ENCODE measurements at places on chromosomes 5 and 9.

- peak; percentile 58 for DNase-seq
These were observed at the start of gene ZNF354C for GRCh38 chr5:179060116-179061008. Gene ZNF354C, plus strand, starts transcription at chr5:179060373. Its CDS starts 1,696 bp downstream, at chr5:179062069.

- no peak for DNase-seq
These were observed 19.7 kb downstream of the MAT2B start for GRCh38 chr5:163525096-163525495.

GRCh38 chr5:77635067-77635916 lies 3.2 kb downstream of the OTP start:
- DNase-seq, result no peak

DNA sequence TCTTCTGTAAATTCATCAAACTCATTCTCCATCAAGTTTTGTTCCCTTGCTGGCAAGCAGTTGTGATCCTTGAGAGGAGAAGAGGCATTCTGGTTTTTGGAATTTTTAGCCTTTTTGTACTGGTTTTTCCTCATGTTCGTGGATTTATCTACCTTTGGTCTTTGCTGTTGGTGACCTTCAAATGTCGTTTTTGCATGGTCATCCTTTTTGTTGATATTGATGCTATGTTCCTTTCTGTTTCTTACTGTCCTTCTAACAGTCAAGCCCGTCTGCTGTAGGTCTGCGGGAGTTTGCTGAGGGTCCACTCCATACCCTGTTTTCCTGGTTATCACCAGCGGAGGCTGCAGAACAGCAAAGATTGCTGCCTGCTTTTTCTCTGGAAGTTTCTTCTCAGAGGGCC lies 140.9 kb downstream of the RPS23 start:
- no peak for DNase-seq

DNA sequence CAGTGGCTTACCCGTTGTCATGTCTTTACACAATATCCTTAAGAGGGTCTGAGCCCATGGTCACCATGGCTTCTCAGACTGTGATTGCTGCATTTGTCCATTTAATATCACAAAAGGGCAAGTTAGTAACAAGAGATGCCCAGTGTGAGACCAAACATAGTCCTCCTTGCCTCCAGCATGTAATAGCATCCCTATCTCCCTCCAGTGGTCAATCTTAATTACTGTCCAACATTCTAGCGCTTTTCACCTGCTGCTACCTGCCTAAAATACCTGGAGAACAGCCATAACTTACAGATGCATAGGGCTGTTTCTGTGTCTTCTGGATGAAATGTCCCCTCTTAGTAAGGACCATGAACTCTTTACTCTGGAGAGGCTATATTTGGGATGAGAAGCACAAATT lies 267.2 kb upstream of the DAB2 start:
- DNase-seq, result no peak

GRCh38 chr5:53858700-53859456 lies 298.4 kb downstream of the NDUFS4 start:
- no peak for DNase-seq

DNA sequence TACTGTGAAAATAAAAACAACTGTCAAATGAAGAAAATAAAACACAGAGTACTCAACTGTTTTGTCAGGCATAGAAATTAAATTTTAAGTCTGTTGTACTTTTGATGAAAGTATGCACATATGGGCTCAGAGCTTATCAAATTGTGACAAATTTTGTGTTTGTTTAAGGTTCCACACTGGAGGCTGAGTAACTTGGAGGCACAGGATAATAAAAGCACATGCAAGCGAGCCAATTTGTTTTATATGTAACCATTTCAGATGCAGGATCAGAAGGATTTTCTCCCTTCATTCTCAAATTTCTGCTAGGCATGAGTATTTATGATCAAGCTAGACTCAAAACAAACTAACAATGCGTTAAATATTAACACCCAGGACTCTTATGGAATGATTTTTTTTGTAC lies 87.8 kb downstream of the JAKMIP2 start:
- no peak for DNase-seq

GRCh38 chr5:77876316-77876715 lies 100.2 kb upstream of the TBCA start:
- no peak for DNase-seq

DNA sequence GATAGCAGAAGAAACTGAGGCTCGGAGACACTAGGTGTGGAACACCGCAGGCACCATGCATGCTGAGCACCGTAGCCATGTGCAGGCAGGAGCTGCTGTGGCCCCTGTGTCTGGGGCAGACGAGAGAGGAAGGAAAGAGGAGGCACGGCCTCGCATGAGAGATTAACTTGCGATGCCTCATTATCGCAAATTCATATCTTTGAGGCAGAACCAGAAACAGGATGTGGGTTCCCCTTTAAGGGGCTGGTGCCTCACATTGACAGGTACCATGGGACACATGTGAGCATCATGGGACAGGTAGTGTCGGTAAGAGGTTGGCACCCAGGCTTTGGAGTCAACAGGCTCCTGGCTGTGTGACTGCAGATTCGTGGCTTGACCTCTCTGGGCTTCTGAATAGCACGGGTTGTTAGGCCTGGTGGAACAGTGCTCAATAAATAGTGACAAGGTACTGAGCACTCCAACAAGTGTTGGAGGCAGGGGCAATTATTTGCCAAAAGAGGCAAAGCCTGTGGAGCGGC lies 40.8 kb downstream of the NAIF1 start:
- DNase-seq, result no peak

DNA sequence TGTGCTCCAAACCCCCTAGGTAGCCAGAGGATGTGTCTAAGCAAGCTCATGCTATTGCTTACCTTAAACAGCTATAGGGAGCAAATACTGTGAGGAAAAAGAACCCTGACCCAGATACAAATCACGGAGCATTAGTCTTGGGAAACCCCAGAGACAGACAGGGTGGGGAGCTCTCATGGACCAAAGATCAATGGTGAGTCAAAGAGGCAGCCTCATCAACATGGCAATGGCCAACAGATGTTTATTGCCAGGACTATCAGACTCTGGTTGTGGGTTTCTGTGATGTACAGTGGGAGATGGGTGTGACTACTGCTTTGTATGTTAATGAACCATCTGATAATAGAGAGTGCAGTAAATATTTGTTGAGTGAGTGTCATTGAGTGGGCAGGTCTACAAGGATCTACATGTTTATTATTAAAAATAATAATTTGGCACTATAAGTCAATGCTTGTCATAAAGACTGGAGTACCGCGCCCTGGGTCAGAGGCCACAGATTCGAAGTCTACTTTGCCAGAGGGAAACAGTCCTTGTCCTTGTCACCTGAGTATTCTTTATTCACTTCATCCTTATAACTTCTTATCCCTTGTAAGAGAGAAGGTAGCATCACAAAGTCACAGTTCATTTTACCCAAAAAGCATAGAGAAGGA lies 56.5 kb upstream of the RAI14 start:
- DNase-seq, result no peak

GRCh38 chr9:76564297-76564696 lies 105.3 kb downstream of the GCNT1 start:
- no peak for DNase-seq

- no peak for DNase-seq
These were observed 1.0 kb upstream of the FBXW11 start for GRCh38 chr5:172007175-172008110.

DNA sequence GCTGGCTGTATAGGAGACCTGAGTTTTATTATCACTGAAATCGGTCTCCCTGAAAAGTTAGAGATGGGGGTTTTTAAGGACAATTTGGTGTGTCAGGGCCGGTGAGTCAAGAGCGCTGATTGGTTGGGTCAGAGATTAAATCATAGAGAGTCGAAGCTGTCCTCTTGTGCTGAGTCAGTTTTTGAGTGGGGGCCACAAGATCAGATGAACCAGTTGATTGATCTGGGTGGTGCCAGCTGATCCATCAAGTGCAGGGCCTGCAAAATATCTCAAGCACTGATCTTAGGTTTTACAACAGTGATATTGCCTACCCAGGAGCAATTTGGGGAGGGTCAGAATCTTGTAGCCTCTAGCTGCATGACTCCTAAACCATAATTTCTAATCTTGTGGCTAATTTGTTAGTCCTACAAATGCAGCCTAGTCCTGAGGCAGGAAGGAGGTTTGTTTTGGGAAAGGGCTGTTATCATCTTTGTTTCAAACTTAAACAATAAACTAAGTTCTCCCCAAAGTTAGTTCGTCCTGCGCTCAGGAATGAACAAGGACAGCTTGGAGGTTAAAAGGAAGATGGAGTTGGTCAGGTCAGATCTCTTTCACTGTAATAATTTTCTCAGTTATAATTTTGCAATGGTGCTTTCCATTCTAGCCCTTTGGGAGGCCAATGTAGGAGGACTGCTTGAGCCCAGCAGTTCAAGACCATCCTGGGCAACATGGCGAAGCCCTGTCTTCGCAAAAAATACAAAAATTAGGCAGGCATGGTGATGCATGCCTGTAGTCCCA lies 31.6 kb upstream of the RFK start:
- DNase-seq, result no peak

Measured in stimulated activated CD8-positive, alpha-beta memory T cell treated with anti-CD3 and anti-CD28 coated beads, Interleukin-4, amount 100 ng/mL, for 1 hour (primary cell).